ENCODE measurements at places on chromosomes 6 and 20. TPM values are rescaled to one million over a fixed set of nuclear protein-coding genes. Genes with fewer than 3 reads are reported as not detected.
A peak's percentile ranks its signal among the peaks of the same experiment; 100 is the strongest.

DNA sequence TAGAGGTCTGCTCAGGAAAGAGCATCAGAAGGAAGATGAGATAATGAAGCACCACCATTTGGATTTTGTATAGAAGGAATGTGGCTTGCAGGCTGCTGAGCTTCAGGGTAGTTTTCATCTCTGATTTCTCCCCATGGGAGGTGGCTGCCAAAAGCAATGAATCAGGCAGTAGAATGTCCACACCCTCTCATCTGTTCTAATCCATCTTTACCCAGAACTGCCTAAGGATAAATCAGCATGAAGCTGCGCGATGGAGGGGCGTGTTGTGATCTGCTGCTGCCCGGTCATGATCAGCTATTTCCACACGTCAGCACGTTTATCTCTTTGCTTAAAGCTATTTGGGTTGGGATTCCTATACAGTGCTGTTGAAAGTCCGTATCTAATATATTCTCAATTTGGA is 295.4 kb downstream of the FOXA2 start:
- no peak for DNase-seq
- H3K4me3 ChIP-seq, result no peak overlapping the region
- H3K27me3 ChIP-seq, result no peaks in the 10 kb centered on the region
- H3K36me3 ChIP-seq, result no peaks in the 10 kb centered on the region
- no peak overlapping the region for H3K27ac ChIP-seq

- no peaks in the 10 kb centered on the region for H3K36me3 ChIP-seq
- DNase-seq, result no peak
- H3K27ac ChIP-seq, result no peak overlapping the region
- no peak overlapping the region for H3K4me3 ChIP-seq
Observed at GRCh38 chr6:96576221-96576620, 13.3 kb downstream of the FHL5 start.

GRCh38 chr6:89081129-89081422 is 525 bp downstream of the PNRC1 start:
- H3K4me3 ChIP-seq, result peak overlapping the region; percentile 78
- peaks cover 5% of the 10 kb centered on the region for H3K36me3 ChIP-seq
- H3K27me3 ChIP-seq, result no peaks in the 10 kb centered on the region
- H3K27ac ChIP-seq, result peak overlapping the region; percentile 99
- no peak for DNase-seq
- no peaks in the 10 kb centered on the region for H3K4me1 ChIP-seq

GRCh38 chr6:28824793-28825731 is 98.7 kb downstream of the TRIM27 start:
- peaks cover 26% of the 10 kb centered on the region for H3K27me3 ChIP-seq
- H3K27ac ChIP-seq, result no peak overlapping the region
- H3K4me3 ChIP-seq, result no peak overlapping the region
- H3K36me3 ChIP-seq, result no peaks in the 10 kb centered on the region

- H3K27me3 ChIP-seq, result no peaks in the 10 kb centered on the region
- H3K27ac ChIP-seq, result no peak overlapping the region
- no peaks in the 10 kb centered on the region for H3K36me3 ChIP-seq
- H3K4me3 ChIP-seq, result no peak overlapping the region
- no peak for DNase-seq
- H3K4me1 ChIP-seq, result no peaks in the 10 kb centered on the region
Observed at GRCh38 chr20:49786668-49787370, 25.8 kb upstream of the SLC9A8 start.

GRCh38 chr20:57241363-57241991 is 25.0 kb downstream of the BMP7 start:
- H3K36me3 ChIP-seq, result no peaks in the 10 kb centered on the region
- H3K27me3 ChIP-seq, result no peaks in the 10 kb centered on the region
- DNase-seq, result no peak
- no peak overlapping the region for H3K4me3 ChIP-seq
- no peak overlapping the region for H3K27ac ChIP-seq

- no peaks in the 10 kb centered on the region for H3K36me3 ChIP-seq
- no peaks in the 10 kb centered on the region for H3K4me1 ChIP-seq
- no peak for DNase-seq
Observed at GRCh38 chr6:162612613-162613012, 115.0 kb downstream of the PRKN start.

DNA sequence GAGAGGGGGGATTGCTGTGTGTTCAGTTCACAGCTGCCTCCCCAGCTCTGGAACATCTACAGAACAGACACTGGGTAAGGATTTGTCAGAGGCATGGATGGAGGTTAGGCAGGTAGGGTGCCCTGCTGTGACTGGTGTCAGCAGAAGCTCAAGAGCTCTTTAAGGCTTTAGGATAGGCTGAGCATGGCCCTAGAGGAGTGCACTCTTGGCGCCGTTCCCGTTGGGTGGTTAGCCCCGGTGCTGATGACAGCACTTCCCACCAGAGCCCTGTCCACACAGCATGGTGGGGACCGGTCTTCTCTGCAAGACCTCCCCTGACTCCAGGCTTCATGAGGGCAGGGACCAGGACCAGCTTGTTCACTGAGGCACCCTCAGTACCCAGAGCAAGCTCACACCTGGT is 262.0 kb downstream of the BMP7 start:
- no peak overlapping the region for H3K27ac ChIP-seq
- H3K4me3 ChIP-seq, result no peak overlapping the region
- no peaks in the 10 kb centered on the region for H3K4me1 ChIP-seq
- no peaks in the 10 kb centered on the region for H3K36me3 ChIP-seq
- no peak for DNase-seq
- H3K27me3 ChIP-seq, result no peaks in the 10 kb centered on the region

GRCh38 chr6:56637640-56638039 is 5.0 kb downstream of the DST start:
- no peaks in the 10 kb centered on the region for H3K27me3 ChIP-seq
- no peak overlapping the region for H3K4me3 ChIP-seq
- no peak overlapping the region for H3K27ac ChIP-seq
- no peaks in the 10 kb centered on the region for H3K4me1 ChIP-seq
- H3K36me3 ChIP-seq, result peaks cover 6% of the 10 kb centered on the region

DNA sequence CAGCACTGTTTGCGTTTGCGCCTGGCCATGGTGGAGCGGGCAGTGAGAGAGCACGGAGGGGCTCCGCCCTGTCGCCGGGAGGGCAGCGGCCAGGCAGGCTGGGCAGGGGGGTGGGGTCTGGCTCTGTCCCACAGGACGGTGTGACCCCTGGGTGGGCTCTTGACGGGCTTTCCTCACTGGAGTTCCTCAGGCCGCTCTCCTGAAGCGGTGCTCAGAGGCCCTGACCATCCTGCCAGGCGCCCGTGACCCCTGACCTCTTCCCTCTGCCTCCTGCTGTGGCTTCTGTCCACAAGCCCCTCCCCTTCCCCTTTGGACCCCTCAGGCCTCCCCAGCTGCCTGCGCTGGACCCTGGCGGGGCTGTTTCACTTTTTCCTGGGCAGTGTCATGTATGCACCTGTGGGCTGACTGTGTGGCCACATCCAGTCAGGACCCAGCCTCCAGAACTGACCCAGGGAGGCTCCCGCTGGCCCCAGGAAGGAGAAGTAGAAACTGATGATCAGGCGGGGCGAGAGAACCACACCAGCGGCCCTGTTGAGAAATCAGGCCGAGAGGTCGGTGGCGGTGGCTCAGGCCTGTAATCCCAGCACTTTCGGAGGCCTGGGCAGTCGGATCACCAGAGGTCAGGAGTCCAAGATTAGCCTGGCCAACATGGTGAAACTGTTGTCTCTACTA is 1.2 kb downstream of the OGFR start:
- peaks cover 14% of the 10 kb centered on the region for H3K4me1 ChIP-seq
- no peak for DNase-seq
- peak overlapping the region; percentile 99 for H3K4me3 ChIP-seq
- H3K27me3 ChIP-seq, result no peaks in the 10 kb centered on the region

- H3K27ac ChIP-seq, result no peak overlapping the region
- no peaks in the 10 kb centered on the region for H3K27me3 ChIP-seq
- no peaks in the 10 kb centered on the region for H3K4me1 ChIP-seq
- no peak overlapping the region for H3K4me3 ChIP-seq
- DNase-seq, result no peak
Observed at GRCh38 chr20:10385850-10386544, 48.0 kb downstream of the MKKS start.

- no peak for DNase-seq
- H3K27ac ChIP-seq, result no peak overlapping the region
- H3K36me3 ChIP-seq, result no peaks in the 10 kb centered on the region
- no peaks in the 10 kb centered on the region for H3K27me3 ChIP-seq
Observed at GRCh38 chr6:22036699-22037098, 260.1 kb downstream of the PRL start.

- no peak overlapping the region for H3K4me3 ChIP-seq
- no peak overlapping the region for H3K27ac ChIP-seq
- H3K27me3 ChIP-seq, result no peaks in the 10 kb centered on the region
- no peaks in the 10 kb centered on the region for H3K36me3 ChIP-seq
- DNase-seq, result no peak
Observed at GRCh38 chr20:10832141-10832540, 158.3 kb upstream of the JAG1 start.

DNA sequence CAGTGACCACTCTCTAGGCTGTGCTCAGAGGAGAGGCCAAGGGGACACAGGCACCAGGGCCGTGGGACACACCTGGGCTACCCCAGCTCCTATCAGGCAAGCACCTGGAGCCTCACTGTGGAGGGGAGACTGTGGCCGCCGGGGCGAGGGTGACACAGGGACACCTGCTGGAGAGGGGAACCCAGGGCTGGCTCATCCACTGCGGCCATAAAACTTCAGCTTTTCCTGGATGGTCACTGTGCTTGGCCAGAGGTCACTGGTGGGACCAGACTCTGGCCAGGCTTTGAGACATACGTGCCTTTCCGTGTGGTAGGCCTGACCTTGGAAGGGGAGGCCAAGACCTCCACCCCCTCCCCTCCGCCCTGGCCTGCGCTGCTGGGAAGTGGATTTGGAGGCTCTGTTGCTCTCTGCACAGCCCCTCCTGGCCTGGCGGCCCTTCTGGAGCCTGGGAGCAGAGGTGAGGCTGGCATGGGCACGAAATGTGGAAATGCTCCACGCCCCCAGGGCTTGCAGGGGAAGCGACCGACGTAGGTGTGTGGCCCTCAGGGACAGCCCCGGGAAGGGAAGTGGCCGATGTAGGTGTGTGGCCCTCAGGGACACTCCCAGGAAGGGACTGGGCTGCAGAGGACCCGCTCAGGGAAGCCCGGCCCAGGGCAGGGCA is 42.9 kb upstream of the BHLHE23 start:
- DNase-seq, result no peak
- H3K4me3 ChIP-seq, result no peak overlapping the region
- H3K27ac ChIP-seq, result no peak overlapping the region
- no peaks in the 10 kb centered on the region for H3K27me3 ChIP-seq

GRCh38 chr6:142446576-142446975 is 144.8 kb downstream of the ADGRG6 start:
- no peak overlapping the region for H3K4me3 ChIP-seq
- DNase-seq, result no peak
- no peaks in the 10 kb centered on the region for H3K36me3 ChIP-seq
- H3K4me1 ChIP-seq, result no peaks in the 10 kb centered on the region
- no peaks in the 10 kb centered on the region for H3K27me3 ChIP-seq

DNA sequence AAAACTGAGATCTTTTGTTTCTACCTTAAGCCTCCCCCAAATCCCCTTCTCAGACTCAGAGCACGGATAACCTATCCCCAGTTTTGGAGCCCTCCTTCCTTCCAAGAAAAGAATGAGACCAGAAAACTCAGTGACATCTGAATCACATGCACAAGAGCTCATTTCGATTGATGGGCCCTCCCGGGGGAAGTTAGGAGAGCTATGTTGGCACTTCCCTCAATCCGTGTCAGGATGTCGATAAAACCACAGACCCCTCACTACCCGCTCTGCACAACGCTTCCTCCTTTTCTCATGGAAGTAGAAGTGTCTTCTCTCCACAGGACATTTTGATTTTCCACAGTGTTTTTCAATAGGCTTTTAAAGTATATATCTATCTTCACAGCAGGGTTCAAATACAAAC is 332.4 kb downstream of the HACE1 start:
- H3K27me3 ChIP-seq, result no peaks in the 10 kb centered on the region
- DNase-seq, result no peak
- H3K36me3 ChIP-seq, result no peaks in the 10 kb centered on the region
- H3K4me3 ChIP-seq, result no peak overlapping the region

- H3K36me3 ChIP-seq, result no peaks in the 10 kb centered on the region
- no peak overlapping the region for H3K4me3 ChIP-seq
- no peaks in the 10 kb centered on the region for H3K27me3 ChIP-seq
- no peak for DNase-seq
- H3K4me1 ChIP-seq, result no peaks in the 10 kb centered on the region
Observed at GRCh38 chr6:79997728-79998127, 6.7 kb upstream of the TTK start.

- H3K27ac ChIP-seq, result peak overlapping the region; percentile 92
- peaks cover 13% of the 10 kb centered on the region for H3K4me1 ChIP-seq
- H3K36me3 ChIP-seq, result no peaks in the 10 kb centered on the region
Observed at GRCh38 chr20:25253606-25254275, 5.9 kb downstream of the PYGB start.

DNA sequence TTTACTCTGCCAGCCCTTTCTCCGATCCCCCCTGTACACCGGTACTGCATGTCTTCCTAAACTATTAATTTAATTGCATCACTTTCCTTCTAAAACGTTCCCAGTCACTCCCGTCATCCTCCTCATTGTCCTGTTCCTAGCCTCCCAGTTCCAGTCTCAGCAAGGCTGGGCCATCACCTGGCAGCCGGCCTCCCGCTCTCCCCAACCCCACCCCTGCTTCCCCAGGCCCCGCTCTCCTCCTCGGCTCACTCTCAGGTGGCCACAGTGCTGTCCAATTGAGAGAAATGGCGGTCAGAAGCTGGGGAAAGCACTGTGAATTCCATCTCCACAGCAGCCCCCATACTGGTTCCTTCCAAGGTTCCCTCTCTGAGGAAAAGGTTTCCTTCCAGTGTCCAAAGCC is 8.9 kb downstream of the PDE10A start:
- H3K4me1 ChIP-seq, result no peaks in the 10 kb centered on the region
- H3K36me3 ChIP-seq, result no peaks in the 10 kb centered on the region
- H3K27me3 ChIP-seq, result no peaks in the 10 kb centered on the region

GRCh38 chr6:15389765-15390723 is 144.2 kb downstream of the JARID2 start:
- H3K27me3 ChIP-seq, result no peaks in the 10 kb centered on the region
- no peaks in the 10 kb centered on the region for H3K36me3 ChIP-seq
- H3K27ac ChIP-seq, result no peak overlapping the region
- no peaks in the 10 kb centered on the region for H3K4me1 ChIP-seq

DNA sequence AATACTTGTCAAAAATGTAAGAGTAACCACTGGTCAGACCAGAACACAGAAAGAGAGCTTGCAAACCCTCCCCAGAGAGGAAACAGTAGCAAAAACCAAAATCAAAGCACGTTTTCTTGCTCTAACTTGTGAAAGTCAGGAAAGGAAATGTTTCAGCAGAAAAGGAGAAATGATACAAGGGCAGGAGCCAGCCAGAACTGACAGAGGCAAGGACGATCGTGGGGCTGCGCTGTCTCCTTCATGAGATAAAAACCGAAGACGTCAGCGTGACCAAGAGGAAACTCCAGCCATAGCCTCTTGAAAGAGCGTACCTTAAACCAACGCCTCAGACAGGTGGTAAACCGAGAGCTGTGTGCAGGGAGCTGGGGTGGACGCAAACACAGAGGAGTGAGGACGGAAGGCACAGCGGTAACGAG is 27.5 kb downstream of the LAMA5 start:
- H3K36me3 ChIP-seq, result no peaks in the 10 kb centered on the region
- DNase-seq, result no peak
- no peaks in the 10 kb centered on the region for H3K4me1 ChIP-seq
- no peak overlapping the region for H3K4me3 ChIP-seq
- no peaks in the 10 kb centered on the region for H3K27me3 ChIP-seq

The LAMP5 gene
- 0.32 TPM for total RNA-seq

The KIF25 gene
- total RNA-seq, result not detected

The ARMH2 gene
- total RNA-seq, result not detected

The ECT2L gene
- total RNA-seq, result not detected

The TREM1 gene
- total RNA-seq, result not detected

The LAMA5 gene
- total RNA-seq, result 35.5 TPM

The BPIFA1 gene
- not detected for total RNA-seq

The ID4 gene
- 2.4 TPM for total RNA-seq

The PFDN4 gene
- total RNA-seq, result 18.7 TPM

The CST4 gene
- not detected for total RNA-seq

Measured in colonic mucosa (tissue), 4 donors.